ENCODE measurements at places on chromosomes 3 and 15.

DNA sequence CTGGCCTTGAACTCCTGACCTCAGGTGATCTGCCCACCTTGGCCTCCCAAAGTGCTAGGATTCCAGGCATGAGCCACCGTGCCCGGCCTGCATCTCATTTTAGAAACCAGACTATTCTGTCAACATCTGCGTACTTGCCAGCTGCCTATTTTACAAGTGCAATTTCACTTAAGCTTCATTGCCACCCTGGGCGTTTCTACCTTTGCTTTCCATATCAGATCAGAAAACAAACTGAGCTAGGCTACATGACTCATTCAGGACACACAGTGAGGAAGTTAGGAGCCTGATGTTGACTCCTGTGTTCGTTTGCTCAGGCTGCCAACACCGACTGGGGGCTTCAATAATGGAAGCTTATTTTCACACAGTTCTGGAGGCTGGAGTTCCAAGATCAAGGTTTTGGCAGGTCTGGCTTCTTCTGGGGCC is 42.3 kb upstream of the KLHL25 start:
- DNase-seq, result no peak

DNA sequence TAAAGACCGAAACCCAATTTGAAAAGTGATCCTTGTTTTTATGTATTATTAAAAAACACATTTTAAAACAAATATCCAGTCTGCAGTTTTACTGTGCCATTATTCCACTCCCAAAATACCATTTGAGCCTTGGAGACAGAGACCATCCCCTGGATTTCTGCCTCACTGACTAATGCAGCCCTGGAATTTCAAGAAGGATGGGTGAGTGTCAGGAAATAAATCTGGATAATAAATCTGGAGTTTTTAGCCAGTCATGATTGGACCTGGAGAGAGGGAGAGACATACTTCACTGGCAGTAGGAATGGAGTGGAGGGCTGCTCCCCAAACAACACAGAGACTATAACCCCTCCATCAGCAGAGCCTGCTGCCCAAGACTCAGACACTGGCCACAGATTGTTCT is 123.3 kb downstream of the MYLK start:
- DNase-seq, result no peak

DNA sequence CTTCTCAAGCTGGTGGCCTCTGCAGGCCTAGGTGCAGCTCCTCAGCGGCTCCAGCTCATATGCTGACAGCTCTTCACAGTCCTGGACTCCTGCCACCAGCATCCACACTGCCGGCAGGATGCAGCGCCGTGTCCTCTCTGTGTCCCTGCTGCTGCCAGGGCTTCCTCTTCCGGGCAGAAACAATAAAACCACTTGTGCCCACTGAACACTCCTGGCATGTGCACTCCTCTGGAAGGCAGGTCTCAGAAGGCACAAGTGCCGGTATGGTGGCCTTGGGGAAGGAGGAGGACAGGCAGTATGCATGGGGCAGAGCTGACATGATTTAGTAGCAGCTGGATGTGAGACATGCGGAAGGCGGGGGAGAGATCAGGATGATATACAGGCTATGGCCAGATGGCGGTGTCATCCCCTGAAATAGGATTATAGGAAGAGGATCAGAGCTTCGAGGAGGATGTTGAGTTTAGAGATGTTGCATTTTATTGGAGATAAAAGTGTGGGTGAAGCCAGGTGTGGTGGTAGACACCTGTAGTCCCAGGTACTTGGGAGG is 7.5 kb upstream of the MAN2A2 start:
- no peak for DNase-seq

- DNase-seq, result no peak
Measured at GRCh38 chr15:56042498-56042897, 49.1 kb upstream of the NEDD4 start.

GRCh38 chr3:195773956-195774537 is 37.7 kb downstream of the MUC4 start:
- DNase-seq, result no peak

DNA sequence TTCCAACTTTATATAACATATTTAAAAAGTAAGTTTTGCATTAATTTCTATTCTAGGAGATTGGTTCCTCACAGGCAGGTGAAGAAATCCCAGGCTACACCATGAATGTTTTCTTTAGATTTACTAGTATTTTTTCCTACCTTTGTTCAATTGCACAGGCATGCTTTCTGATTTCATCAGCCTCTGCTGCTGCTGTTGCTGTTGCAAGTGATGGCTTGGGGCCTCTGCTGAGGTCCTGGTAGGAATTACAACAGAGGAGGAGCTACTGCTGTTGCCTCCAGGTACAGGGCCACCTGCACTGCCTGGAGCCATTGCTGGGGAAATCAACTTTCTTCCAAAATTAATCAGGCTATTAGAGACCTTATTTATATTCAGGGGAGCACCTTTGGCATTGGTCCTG is 353.3 kb downstream of the PLCL2 start:
- DNase-seq, result no peak

- DNase-seq, result no peak
Measured at GRCh38 chr3:39721076-39721475, 88.3 kb upstream of the MYRIP start.

GRCh38 chr3:134464689-134465365 is 21.0 kb downstream of the ANAPC13 start:
- DNase-seq, result no peak

- no peak for DNase-seq
Measured at GRCh38 chr3:100833483-100833882, 124.2 kb downstream of the TFG start.

DNA sequence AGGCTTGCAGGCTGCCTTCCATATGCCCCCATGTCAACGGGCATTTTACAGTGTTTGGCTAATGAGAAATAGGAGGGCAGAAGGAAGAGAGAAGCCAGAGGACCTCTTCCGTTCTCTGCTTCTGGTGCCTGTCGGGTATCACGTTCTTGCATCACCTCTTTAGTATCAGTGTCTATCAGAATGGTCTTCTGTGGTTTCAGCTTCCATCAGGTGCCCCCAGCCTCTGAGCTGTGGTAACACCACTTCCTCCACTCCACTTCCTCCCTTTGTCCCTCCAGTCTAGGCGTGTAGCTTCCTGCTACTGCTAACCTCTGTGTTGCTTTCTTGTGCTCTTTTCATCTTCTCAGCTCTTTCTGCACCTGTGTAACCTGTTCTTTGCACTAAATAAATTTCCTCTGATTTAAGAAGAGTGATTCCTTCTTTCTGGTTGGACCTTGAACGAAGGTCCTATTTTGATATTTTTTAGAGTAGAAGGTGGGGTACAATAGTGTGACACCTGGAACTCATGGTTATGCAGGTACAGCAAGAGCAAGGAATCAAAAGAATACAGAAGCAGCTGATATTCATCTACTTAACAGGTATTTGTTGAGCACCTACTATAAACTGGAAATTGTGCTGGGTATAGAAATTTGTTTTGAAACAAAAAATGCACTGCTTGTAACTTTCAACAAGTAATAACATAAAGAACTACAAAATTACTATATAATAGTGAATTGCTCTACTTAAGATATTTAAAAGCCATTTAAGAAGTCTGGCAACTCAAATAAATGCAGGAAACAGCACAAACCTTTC is 27.4 kb upstream of the FOXB1 start:
- no peak for DNase-seq

DNA sequence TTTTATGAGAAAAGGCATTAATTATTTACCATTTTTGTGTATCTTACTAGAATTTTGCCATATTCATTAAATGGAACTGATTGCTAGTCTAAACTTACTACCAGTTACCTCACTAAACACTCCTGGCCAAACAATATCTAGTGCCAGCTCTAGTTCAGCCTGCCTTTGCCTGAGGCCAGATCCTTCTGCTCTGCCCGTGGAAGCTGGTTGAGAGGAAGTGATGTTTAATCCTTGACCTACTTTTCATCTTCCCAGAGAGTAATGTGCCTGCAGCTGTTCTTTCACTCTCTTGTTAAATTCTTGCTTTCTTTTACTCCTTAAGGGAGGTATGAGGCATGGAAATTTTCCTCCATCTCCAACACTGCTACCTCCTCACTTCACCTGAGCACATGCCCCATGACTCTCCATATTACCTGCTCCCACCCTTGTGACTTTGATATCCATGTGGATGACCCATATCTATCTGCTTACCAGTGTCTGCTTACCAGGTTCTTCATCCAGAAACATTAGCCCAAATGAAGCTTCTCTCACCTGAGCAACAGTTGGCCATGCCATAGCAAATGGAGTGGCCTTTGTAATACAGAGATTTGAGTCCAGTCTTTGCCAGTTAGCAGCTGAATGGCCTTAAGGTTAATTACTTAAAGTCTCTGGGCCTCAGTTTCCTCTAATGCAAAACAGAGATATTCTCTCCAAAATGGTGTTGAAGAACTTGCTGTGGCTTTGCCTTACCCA is 53.4 kb downstream of the UBE2E1 start:
- DNase-seq, result no peak

DNA sequence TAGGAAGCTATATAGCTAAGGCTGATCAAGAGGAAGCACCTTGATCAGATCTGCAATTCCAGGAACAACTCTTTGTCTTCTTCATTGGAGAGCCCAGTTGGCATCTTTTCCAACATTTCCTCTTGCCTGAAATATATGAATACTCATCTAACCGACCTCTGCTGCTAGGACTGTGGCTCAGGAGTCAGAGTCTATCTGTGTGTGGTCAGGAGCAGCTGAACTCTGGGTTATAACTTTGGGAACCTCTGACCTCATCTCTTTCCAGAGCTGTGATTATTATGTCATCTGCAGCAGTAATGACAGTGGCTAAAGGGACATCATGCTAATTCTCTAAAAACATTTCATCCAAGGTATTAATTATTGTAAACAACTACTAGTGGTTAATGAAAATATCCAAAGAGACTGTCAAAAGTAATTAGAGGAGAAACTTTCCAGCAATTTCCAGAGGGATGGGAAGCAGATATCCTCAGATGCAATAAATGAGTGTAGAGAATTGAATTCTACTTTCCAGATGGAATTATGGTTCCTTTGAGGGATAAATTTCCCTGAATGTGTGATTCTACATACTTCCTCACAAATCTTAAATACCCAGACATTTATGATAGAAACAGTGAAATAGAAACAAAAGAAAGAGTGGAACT is 11.5 kb upstream of the SPINK8 start:
- no peak for DNase-seq

GRCh38 chr3:110413807-110414748 is 657.5 kb upstream of the NECTIN3 start:
- DNase-seq, result no peak

DNA sequence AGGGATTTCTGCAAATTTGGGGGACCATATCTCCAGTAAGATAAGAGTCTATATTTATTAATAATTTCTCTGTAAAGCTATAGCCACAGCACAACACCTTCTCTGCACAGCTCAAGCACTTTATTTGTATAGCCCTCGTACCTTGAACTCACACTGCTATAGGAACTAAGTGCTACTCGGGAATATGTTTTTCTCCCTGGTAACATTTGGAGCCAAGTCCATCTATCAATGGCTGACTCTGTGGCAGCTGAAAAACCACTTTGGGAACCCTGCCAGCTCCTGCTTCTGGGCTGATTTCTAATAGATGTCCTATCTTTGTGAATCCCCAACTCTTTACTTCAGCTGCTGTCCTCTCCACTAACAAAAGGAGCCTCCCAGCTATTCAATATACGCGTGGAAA is 298.5 kb downstream of the GBE1 start:
- no peak for DNase-seq

GRCh38 chr3:125072301-125072700 is 16.5 kb upstream of the HEG1 start:
- DNase-seq, result no peak

- no peak for DNase-seq
Measured at GRCh38 chr3:9583792-9584191, 30.2 kb upstream of the LHFPL4 start.

DNA sequence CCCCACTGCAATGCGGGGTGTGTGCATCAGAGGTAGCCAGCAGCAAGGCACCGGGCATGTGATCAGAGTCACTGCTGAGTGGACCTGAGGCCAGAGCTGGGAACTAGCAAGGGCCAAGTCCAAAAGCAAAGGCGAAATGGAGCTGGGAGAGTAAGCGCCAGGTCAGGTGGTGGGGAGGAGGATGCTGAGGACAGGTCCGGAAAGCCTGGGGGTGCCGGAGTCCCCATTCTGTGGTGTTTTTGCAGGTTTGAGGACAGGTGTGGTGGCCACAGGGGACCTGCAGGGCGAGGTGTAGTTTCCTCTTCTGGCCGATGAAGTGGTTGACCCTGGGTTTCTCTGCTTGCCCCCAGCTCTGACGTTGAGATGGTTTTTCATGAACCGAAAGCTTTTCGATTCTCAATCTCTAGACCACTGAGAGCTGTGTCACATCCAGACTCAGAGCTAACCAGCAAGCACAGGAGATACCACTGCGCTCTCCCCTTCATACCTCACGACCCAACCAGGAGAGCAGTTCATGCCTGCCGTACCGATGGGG is 35.0 kb upstream of the HES1 start:
- DNase-seq, result no peak

GRCh38 chr15:70299931-70300869 is 202.5 kb upstream of the TLE3 start:
- DNase-seq, result peak; percentile 73

DNA sequence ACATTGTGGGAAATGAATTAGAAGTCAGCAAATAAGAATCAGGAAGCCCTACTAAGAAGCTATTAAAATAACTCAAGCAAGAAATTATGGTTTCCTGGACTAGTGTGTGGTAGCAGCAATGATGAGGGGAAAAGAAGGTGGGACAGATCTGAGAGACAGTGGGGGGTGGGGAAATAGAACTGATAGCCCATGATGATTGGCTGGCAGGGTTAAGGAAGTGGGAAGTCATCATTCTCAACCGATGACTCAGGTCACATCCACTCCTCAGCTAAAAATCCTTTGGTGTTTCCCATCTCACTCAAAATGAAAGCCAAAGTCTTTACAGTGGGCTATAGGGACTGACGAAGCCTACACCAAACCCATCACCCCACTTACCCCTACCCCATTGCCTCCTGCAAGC is 153.9 kb upstream of the ARHGEF26 start:
- no peak for DNase-seq

GRCh38 chr3:156429125-156429524 is 125.8 kb downstream of the SSR3 start:
- no peak for DNase-seq

- DNase-seq, result no peak
Measured at GRCh38 chr3:16302082-16302631, 37.1 kb downstream of the OXNAD1 start.

DNA sequence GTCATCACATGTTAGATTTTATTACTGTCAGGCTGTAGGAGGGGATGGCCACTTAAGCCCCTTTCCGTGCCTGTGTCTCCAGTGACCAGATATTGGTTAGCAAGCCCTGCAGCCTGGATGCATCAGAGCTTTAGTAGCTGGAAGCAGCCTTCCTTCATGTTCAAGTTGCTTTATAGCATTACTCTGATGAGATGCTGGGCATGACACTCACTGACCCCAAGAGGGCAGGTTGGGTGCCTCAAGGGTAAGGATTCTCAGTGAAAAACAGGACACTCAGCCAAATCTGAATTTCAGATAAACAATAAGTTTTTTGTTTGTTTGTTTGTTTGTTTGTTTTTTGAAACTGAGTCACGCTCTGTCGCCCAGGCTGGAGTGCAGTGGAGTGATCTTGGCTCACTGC is 68.5 kb upstream of the PTX3 start:
- DNase-seq, result no peak

DNA sequence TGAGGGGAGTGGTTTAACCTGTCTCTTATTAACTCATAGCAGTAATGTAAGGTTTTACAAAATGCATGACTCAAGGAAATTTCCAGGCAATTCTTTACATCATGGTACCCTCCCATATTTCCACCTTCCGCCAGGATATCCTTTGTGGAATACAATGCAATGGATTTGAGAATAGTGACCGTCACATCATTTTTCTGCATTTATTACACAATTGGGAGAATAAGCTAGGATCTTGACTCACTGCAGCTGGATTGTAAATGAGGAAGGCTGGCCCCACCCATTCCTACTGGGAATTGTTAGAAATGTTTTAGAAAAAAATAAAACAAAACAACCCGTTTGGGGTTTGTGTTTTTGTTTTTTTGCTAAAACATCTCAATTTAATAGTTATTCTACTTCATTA is 97.4 kb downstream of the IMPG2 start:
- DNase-seq, result no peak

Measured in stimulated activated CD4-positive, alpha-beta T cell treated with anti-CD3 and anti-CD28 coated beads, Interleukin-4, amount 100 ng/mL, for 48 hours (primary cell).